NCI-H1092 treated with DMSO at 0.1 percent for 48 hours (cell line): ENCODE measurements at places on chromosomes 5 and 9.

GRCh38 chr9:127700140-127700539 is 6.6 kb upstream of the CFAP157 start:
- DNase-seq, result no peak

DNA sequence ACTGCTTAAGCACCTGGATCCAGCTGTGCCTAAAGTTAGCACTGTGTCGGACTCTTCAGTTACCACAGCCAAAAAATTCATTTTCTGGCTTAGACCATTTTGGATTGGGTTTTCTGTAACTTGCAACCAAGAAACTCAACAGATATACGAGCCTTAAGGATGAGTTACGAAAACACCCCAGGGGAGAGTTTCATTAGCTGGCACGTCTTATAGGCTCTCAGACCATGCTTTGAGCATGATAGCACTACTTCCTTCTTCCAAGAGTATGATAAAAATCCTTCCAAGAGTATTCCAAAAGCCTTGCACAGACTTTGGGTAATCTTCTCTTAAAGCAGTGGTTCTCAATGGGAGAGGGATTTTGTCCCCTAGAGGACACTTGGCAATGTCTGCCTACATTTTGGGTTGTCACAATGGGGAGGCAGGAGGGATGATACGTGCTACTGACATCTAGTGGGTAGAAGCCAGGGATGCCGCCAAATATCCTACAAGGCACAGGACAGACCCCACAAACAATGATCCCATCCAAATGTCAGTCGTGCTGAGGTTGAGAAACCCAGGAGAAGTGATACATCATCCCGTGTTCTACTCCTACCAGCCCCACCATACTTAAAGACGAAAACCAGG is 64.8 kb downstream of the SMIM23 start:
- DNase-seq, result no peak

- DNase-seq, result no peak
Measured at GRCh38 chr5:54307583-54307982, 2.8 kb downstream of the ARL15 start.

GRCh38 chr5:31161781-31162181 is 31.7 kb upstream of the CDH6 start:
- DNase-seq, result no peak

DNA sequence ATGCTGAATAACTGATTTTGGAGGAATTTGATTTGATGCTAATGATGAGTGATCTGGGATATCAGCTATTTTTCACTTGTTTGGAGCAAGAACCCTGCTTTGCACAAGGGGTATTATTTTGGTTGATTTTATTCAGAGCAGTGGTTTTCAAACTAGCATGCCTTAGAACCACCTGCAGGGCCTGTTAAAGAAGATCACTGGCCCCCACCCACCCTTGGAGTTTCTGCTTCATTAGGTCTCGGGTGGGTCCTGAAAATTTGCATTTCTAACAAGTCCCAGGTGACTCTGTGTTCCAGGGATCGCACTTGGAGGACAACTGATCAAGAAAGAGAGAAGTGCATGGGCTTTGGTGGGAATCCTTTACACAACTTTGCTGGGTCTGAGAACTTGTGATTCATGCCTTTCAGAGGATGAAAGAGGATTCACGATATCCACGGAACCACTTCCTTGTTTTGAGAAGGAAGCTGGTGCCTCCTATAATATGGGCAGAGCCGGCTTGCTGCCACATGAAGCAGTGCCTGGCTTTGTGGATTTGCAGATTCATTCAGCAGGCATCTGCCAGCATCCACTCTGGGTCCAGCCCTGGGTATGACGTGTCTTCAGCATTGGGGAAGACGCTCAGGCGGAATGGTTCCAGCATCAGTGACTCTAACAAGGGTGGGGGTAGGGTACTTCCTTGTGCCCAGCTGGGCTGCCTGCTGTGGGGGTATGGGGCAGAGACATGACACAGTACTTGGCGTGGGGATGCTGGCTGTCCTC is 106.6 kb upstream of the PITX1 start:
- no peak for DNase-seq

- DNase-seq, result no peak
Measured at GRCh38 chr5:98909363-98909762, 19.4 kb downstream of the CHD1 start.

DNA sequence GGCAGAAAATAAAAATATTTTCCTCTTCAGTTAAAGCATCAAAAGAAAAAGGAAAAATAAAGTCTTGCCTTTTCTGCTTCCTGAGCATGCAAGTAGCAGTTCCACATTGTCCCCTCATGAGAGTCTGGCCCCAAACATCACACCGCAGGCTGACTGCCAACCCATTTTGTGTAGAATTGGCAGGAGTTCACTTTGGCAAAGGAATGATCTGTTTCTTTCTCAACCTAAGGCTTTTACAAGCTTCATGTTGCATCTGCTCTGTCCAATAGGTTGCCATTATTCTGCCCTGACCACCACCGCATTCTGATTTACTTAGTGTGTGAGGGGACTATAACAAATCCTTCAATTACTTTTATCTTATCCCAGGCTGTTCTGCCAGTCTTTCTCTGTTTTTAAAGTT is 249.5 kb downstream of the ISL1 start:
- peak; percentile 76 for DNase-seq

DNA sequence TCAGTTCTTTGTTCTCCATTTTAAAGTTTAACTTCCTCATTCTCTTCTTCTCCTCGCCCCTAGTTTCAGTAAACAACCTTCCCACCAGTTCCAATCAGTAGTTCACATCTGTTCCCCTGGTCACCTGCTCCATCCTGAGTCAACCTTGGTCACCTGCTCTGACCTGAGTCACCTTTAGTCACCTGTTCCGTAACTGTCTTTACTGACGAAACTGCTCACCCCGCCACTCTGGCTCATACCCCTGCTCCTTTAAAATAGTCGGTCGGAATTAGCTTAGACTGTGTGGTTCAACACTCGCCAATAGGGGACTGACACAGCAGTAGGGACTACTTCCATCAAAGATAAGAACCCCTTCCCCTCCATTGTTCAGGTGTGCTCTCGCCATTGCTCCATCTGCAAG is 76.3 kb upstream of the GPBP1 start:
- DNase-seq, result no peak

- DNase-seq, result no peak
Measured at GRCh38 chr5:151677776-151678545, 8.8 kb downstream of the SPARC start.

GRCh38 chr5:4042311-4042710 is 446.7 kb downstream of the IRX1 start:
- no peak for DNase-seq

DNA sequence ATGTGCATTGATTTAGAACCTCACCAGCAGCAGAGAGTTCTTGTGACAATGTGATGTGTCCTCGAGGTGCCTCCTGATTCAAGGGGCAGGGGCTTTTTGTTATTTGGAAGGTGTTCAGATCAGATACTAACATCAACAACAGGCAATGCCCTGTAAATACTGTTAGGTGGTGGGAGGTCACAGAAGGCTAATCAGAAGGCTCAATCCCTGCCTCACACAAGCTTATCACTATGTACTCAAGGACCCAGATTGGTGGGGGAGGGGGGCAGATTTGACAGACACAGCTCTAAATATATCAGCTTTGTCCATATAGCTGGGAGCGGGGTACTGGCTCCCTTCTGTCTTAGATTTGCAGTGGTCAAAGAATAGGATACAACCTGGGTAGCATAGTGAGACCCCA is 2.6 kb downstream of the FRMPD1 start:
- no peak for DNase-seq

DNA sequence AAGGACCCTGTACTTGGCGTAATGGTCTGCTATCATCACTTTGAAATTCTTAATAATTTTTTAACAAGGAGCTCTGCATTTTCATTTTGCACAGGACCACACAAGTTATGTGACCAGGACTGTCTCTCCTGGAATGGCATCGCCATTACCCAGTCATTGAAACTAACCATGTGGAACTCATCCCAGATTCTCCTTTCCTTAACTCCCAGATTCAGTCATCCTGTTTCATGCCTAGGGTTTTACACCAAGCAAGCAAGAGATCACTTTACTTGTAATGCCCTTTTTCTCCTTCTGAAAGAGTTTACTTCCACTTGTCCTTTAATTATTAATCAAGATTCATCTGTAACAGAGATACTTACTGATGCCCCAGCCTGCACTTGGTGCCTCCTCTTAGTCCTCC is 12.0 kb downstream of the FRMD3 start:
- DNase-seq, result no peak

GRCh38 chr9:17630531-17630949 is 51.7 kb downstream of the SH3GL2 start:
- DNase-seq, result no peak

- DNase-seq, result peak; percentile 70
Measured at GRCh38 chr9:70113403-70114022, 69.9 kb downstream of the MAMDC2 start.

DNA sequence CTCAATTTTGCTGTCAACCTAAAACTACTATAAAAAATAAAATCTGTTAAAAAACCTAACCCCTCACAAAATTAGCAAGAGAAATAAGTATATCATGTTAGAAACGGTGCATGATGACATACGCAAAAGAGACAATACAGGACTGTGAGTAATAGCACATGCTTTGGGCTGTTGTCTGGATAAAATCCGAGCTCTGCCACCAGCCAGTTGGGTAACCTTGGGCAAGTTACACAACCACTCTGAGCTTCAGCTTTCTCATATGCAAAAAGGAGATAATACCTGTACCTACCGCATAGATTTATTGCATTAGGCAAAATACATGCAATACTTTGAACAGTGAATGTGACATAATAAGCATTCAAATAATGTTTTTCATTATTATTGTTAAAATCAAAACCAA is 481.7 kb downstream of the TLE1 start:
- DNase-seq, result no peak

DNA sequence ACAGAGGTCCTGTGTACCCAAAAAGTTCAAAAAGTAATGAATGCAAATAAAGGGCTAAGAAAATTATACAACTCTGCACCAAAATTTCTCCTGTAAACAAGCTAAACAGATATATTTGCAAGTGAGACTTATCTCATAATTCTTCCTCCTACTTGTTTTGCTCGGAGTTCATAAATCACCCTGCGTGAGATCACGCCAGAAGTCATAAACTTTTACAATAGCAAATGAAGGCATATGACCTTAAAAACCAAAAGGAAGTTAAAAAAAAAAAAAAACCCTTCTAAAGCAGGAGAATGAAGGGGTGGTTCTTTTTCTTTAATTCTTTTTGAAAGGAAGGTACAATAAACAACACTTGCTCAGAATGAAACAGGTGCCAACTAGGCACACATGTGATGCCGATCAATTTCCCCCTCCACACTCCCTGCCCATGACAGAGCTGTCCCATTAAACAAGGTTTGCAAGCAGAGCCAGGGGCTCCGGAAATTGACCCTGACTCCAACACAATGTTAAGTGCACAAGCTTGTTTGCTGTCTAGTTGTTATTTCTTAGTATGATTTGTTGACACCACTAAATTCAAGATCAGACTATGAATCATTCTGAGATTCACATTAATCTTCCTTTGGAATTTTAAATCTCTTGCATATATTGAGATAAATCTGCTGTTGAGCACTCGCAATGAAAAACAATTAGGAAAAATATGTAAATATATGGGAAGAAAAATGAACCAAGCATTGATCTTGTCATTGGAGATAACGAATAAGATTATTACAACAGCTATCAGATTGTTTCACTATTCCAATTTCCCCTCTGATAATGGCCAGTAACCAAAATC is 46.3 kb downstream of the DROSHA start:
- DNase-seq, result no peak

GRCh38 chr9:715743-716400 is 125.6 kb upstream of the DMRT1 start:
- no peak for DNase-seq

- no peak for DNase-seq
Measured at GRCh38 chr5:129554134-129554904, 94.2 kb downstream of the ADAMTS19 start.

DNA sequence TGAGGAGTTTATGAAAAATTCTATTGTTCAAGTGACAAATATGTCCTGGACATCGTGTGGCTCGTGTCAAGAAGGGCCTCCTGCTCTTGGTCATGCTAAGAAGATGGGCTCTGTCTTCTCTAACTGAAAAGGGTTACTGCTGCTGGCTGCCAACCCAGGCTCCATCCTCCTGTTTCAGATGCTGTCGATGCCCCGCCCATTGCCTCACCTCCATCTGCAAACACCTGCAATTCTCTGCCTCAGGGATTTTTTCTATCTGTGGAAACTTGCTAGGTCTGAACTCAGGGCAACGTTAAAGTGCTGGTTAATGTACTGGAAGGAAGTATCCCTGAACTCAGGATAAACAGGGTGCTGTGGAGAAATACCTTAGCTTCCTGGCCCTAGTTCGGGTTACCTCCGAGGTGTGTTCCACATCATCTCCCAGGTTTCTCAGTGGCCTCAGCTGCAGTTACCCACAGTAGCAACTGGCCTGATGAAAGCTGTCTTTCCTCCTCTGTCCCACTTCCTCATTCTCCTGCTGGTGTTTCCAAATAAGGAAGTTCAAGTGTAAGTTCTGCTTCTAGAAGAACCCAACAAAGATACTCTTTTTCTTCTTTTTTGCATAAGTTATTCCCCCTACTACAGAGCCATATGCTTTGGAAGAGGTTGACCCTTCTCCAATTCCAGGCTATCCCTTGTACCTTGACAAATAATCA is 151.7 kb upstream of the SMIM23 start:
- no peak for DNase-seq

DNA sequence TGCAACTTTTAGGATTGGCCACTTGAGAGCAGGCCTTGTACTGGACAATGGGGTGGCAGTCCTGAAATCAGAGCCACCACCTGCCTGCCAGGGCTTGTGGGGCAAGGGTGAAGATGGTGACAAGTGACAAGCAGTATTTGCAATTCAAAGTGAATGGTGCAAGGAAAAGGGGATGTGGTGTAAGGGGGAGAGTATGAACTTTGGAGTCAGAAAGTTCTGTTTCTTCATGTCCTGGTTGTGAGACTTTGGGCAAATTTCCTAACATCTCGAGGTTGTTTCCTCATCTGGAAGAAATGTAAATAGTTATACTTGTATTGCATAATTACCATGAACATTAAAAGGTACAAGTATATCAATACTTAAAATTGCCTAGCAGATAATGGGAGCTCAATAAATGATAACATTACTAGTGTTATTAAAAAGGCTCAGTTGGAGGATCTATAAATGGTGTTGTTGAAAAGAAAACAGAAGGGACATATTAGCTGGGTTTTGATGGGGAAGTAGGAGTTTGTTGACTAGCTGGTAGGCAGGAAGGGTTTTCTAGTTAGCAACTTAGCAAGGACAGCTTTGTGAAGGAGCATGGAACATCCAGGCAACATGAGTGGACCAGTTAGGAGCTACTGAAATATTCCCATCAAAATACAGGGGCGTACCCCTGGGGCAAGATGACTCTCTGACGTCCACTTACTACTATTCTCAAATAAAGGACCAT is 21.3 kb upstream of the MEGF9 start:
- DNase-seq, result no peak

DNA sequence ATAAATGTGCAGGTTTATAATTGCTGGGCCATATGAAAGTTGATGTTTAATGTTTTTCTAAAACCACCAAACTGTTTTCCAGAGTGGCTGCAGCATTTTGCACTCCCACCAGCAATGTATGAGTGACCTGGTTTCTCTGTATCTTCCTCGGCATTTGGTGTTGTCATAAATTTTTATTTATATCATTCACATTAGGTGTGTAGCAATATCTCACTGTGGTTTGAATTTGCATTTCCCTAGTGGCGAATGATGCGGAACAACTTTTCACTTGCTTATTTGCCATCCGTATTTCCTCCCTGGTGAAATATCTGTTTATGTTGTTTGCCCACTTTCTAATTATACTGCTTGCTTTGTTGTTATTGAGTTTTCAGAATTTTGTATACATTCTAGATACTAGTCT is 295.7 kb upstream of the TUT7 start:
- DNase-seq, result no peak

- DNase-seq, result no peak
Measured at GRCh38 chr5:1901983-1902382, 19.3 kb upstream of the IRX4 start.

- DNase-seq, result no peak
Measured at GRCh38 chr9:103362986-103363385, 367.9 kb downstream of the CYLC2 start.
